ENCODE measurements at places on chromosomes 6 and 20.

DNA sequence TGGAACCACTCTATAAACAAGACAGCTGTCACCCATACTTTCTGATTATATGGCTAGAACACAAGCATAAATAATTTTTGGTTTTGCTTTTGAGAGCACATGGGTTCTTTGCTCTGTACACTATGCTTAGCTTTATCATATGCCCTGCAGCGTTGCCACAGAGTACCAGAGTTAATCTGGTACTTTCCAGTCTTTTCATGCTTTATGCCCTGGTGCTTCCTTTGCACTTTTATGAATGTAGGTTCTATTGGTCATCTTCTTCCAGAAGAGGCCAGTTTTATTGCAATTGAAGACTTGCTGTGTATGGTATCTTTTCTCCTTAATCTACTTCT lies 20.8 kb downstream of the SHLD1 start:
- no peak for DNase-seq

DNA sequence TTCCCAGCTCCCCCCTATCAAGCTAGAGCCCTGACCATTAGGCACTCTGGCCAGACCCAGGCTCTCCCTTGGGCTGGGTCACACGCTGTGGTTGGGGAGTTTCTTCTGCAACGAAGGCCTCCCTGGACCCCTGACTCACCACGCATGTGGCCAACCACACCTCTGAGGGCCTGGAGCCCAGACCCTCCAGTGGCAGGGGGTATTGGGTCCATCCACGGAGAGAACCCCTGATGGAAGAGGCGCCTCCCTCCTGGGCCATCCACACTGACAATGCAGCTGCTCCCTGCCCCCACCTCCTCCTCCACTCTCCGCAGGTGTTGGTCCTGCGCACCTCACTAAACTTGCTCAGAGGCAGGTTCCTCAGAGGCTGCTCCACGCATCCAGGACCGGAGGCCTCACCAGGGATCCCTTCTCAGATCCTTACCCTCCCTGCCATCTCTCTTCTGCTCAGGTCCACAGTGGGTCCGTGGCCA lies 125.4 kb downstream of the RNASET2 start:
- no peak for DNase-seq

DNA sequence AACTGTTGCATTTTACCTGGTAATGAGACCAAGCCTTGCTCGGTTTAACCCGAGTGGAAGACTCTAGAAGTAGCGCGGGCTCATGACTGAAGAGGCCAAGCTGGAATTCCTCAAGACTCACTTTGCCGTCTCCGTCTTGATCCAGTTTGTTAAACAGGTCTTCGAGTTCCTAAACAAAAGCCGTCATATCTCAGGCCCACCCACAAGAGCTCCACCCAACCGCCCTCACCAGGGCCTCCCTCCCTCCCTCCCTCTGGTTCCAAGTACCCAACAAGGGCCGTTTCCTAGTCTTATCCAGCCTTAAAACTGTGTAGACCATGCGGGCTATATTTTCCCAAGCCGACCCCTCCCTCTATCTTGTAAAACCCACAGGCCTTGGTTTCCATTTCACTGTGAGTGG lies 81.4 kb downstream of the NINL start:
- DNase-seq = no peak

DNA sequence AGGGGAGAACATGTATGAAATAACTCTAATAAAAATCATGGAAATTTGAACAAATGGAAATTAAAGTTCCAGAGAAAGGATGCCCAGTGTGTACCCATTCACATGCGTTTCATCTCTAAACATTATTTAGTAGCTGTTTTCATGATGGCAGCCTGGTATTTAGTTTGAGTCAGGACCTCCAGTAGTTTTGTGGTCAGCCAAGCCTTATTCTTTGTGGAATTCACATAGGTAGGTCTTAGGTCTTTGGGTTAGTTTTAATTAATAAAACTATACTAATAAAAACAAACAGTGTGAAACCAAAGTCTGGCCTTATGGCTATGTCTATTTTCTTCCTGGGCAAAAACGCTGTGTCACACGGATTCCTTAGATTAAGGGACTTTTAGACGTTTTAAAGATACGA lies 137.8 kb downstream of the FOXC1 start:
- DNase-seq = no peak

DNA sequence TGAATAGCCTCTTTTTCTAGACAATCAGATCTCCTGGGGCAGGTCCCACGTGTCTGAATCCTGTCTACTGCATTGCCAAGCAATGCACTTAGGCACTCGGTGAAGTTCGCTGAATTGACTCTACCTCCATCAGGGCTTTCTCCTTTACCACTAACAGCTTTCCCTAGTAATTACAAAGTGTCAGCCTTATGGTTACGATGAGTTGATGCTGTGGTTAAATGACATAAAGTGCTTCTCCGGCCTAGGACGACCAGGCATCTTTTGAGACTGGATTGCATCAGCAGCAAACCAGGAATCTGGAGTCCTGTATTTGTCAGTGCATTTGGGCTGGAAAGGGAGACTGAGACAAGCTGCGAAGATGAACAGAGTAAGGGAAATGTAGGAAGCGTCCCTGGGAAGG lies 21.5 kb downstream of the NOX3 start:
- DNase-seq = no peak

DNA sequence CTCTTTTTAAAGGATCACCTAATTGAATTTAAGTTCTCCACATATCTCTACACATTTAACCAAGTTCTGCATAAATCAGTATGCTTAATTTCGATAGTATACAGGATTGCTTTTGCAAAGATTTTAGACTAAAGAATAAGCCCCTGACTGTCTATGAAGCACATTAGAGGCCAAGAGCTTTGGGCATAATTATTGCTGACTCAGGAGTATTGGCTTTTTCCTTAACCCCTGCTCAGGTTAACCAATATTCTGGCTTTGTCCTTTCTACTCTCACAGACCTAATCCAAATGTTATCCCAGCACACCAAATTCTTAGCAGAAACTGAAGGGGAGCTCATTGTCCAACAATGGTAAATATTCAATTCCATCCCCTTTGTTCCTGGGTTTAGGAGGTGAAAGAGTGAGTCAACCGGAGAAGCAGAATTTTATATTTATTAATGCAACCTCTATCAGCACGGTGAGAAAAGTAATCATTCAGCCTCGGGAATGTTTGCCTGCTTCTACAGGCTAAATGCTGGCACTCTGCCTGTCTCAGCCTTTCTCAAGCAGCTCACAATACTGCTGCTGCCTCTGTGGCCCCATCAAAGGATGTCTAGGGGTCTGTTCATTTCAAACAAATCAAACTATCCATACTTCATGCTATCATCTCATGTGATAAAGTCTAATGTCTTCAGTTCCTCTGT lies 125.0 kb downstream of the SIM1 start:
- DNase-seq = no peak

DNA sequence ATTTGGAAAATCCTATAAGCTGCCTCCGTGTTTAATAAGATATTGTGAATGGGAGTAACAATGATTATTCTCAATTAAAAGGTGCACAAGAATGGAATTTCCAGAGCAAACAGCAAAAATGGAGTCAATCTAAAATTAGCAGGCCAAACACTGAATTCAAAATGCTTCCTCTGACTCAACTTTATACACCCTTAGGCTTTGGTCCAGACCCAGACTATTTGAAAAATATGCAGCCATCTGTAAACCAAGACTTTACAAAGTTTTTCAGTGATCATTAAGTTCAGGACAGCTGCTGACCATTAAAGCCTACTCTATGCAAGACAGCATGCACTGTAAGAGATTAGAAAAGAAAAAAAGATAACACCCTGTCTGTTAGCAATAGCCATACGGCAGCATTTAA lies 39.4 kb upstream of the CCN6 start:
- DNase-seq = no peak

DNA sequence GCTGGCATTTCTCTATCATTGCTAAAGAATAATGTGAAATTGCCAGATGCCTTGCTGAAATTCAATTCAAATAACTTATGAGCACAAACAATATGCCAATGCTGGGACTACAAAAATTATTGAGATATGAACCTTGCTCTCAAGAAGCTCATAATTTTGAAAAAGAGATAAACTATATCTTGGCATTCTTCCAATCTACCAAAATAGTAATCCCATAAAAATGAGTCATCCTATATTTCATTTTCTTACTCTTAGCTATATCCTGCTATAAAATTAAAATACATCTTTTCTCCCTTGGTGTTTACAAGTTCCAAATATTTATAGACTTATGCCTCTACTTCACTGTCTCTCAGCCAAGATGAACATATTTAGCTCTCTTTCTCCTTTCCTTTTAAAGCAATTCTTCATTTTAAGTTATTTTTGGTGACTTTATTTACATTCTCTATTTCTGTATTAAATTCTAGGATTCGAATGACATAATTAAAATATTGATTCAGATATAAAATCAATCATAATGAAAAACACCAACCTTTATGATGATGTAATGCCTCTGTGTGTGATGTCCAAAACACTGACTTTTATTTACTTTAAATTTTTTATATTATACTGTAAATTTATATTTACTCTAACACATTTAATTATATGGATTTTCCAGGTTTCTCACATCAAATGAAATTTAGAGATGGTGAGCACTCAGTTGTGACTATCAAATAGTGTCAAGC lies 152.6 kb downstream of the CDK19 start:
- DNase-seq = no peak

Data from Karpas-422 (cell line).